Activated naive CD8-positive, alpha-beta T cell treated with anti-CD3 and anti-CD28 coated beads, Interleukin-2, amount 50 U/mL, for 24 hours (primary cell): ENCODE measurements at places on chromosomes 6 and 20.

DNA sequence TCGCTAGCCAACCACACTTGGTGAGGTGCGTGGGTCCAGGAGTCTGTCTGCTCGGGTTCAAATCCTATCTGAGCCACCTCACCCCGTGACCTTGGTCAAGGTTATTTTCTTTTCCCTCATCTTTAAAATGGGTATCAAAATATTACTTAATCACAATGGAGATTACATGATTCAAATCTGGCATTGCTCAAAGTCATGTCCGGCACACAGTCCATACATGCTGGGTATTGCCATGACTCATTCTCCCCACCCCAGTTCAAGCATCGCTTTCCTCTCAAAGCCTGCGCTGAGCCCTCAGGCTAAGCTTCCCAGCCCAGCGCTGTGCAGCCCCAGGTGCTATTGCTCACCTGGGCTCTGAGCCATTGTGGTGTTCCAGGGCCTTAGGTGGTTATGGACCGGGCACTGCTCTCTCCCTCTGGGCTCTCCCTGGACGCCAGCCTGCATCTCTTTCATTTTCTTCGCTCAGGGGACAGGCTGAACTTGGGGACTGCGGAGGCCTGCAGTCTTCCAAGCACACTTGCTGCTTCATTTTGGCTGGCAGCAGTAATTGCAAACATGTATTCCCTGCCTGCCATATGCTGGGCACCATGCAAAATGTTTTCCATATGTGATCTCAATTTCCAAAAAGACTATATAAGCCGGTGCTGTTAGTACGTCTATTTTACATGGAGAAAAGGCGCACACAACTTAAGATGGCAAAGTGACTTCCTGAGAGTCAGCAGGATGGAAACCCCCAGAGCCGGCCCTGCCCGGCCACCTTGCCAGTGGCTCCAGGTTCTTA lies 27.3 kb downstream of the WRNIP1 start:
- DNase-seq = no peak

GRCh38 chr20:44733341-44734069 lies 12.2 kb upstream of the KCNK15 start:
- DNase-seq = peak; percentile 67

GRCh38 chr6:42911171-42912021 lies 4.5 kb upstream of the PTCRA start:
- no peak for DNase-seq

GRCh38 chr6:4346659-4347333 lies 211.4 kb upstream of the ECI2 start:
- no peak for DNase-seq
